LHCN-M2 (cell line): ENCODE measurements at places on chromosomes 7 and 10. TPM values are rescaled to one million over a fixed set of nuclear protein-coding genes. Genes with fewer than 3 reads are reported as not detected.

GRCh38 chr7:37430640-37431039, 18.0 kb downstream of the ELMO1 start:
- no peak for DNase-seq

- DNase-seq, result no peak
Observed at GRCh38 chr7:18109762-18110161, 82.1 kb upstream of the PRPS1L1 start.

DNA sequence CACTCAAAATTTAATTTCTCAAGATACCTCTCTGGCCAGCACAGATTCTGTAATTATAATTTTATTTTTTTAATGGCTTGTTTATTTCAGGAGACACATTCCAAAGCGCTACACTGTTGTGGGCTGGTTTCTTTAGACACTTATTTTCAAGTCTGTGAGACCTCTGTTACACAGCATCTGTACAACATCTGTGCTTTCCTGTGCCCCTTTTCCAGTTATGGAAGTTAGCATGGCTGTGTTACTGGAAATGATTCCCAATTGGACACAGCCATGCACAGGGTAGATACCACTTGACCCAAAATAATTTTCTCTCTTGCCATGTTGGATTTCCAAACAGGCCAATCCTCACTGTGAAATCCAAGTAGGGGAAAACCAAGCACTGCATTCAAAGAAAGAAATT, 172.3 kb upstream of the ADCY1 start:
- no peak for DNase-seq

- no peak for DNase-seq
Observed at GRCh38 chr10:71072823-71073210, 139.6 kb upstream of the UNC5B start.

- no peak for DNase-seq
Observed at GRCh38 chr10:12822893-12823170, 178.7 kb downstream of the CCDC3 start.

DNA sequence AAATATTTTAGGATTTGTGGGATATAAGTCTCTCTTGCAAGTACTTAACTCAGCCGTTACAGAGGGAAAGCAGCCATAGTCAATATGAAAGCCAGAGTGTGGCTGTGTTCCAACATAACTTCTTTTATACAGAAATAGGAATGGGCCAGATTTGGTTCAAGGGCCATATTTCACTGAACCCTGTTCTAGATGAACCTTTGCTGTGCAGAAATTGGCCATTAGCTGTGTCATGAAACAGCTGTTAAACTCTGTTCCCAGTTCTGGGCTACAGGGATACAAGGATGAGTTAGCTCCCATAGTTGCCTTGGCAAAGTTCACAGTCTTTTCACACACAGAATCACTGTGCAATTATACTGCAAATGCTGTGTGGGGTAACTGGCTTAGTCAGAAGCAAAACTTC, 213.9 kb upstream of the LRRN3 start:
- peak; percentile 6 for DNase-seq

GRCh38 chr10:725786-726185, 36.3 kb upstream of the DIP2C start:
- DNase-seq, result no peak

- no peak for DNase-seq
Observed at GRCh38 chr7:47192978-47193377, 388.9 kb downstream of the TNS3 start.

- no peak for DNase-seq
Observed at GRCh38 chr7:135232720-135233119, 918 bp upstream of the STRA8 start.

DNA sequence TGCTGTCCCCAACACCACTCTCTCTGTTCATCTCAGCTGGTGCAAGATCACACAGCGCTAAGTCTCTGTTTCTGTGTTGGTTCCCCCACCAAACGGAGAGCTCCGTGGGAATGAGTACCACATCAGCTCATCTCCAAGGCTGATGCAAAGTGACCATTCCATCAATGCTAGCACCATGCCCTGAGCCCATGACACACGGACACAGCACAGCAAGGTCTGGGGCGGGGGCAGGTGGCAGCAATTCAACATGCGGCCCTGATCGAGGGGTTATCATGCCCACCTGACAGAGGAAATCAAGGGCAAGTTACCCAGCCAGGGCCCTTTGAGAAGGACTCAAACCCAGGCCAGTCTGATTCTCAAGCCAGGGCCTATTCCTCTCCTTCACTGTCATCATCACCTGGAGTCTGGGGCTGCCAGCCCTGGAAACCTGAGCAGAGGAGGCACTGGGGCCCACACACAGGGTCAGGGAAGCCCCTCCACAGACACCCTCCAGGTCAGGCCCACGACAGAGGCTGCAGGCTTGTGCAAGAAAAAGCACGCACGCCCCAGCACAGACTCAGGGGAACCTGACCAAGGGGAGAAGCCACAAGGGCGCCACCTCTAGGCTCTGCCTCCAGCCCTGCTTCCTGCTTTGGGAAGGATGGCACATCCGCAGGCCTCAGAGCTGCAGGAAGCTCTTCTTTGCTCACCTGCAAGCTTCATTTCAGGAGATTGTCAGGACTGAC, 74.8 kb downstream of the GRID1 start:
- no peak for DNase-seq

- DNase-seq, result peak; percentile 94
Observed at GRCh38 chr7:36192053-36192824, 39.2 kb downstream of the EEPD1 start.

GRCh38 chr10:79947787-79948424, 999 bp downstream of the SFTPD start:
- DNase-seq, result no peak

GRCh38 chr7:9921326-9921725, 1052.3 kb upstream of the PHF14 start:
- no peak for DNase-seq

DNA sequence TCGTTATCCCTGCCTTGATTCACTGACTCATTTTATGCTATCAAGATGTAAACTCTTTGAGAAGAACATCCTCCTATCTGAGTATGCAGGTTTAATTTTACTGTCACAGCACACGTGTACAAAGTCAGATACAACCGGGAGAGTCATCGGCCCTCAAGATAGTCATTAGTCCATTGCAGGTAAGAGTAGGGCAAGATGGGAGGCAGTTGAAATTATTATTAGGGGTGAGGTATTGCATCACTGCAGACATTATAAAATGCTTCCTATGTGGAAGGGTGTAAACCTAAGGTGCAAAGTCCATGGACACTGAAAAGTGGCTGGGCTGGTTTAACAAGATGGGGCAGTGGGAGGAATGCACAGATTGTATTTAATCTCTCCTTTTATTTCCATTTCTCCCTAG, 113.7 kb downstream of the ARL4A start:
- no peak for DNase-seq

GRCh38 chr7:129772646-129773280, 161.2 kb downstream of the NRF1 start:
- no peak for DNase-seq

GRCh38 chr7:499853-500485, 19.7 kb downstream of the PDGFA start:
- no peak for DNase-seq

Gene ANKRD61
- 0.23 and 0.38 TPM in 2 replicates for total RNA-seq

Gene ADAM12
- total RNA-seq, result 16.6 and 21.2 TPM in 2 replicates

Gene CDNF
- 0.96 and 1.1 TPM in 2 replicates for total RNA-seq

Gene SLC13A4
- total RNA-seq, result 0.06 TPM in 1 of 2 replicates, not detected in the other

Gene TES
- total RNA-seq, result 1.0 and 3.1 TPM in 2 replicates

Gene GSTO2
- total RNA-seq, result 0.38 and 0.46 TPM in 2 replicates
